T-cell (primary cell): ENCODE measurements at places on chromosomes 5 and 9.
A peak's percentile ranks its signal among the peaks of the same experiment; 100 is the strongest.

GRCh38 chr5:153717287-153717686 is 226.8 kb downstream of the GRIA1 start:
- DNase-seq: no peak

DNA sequence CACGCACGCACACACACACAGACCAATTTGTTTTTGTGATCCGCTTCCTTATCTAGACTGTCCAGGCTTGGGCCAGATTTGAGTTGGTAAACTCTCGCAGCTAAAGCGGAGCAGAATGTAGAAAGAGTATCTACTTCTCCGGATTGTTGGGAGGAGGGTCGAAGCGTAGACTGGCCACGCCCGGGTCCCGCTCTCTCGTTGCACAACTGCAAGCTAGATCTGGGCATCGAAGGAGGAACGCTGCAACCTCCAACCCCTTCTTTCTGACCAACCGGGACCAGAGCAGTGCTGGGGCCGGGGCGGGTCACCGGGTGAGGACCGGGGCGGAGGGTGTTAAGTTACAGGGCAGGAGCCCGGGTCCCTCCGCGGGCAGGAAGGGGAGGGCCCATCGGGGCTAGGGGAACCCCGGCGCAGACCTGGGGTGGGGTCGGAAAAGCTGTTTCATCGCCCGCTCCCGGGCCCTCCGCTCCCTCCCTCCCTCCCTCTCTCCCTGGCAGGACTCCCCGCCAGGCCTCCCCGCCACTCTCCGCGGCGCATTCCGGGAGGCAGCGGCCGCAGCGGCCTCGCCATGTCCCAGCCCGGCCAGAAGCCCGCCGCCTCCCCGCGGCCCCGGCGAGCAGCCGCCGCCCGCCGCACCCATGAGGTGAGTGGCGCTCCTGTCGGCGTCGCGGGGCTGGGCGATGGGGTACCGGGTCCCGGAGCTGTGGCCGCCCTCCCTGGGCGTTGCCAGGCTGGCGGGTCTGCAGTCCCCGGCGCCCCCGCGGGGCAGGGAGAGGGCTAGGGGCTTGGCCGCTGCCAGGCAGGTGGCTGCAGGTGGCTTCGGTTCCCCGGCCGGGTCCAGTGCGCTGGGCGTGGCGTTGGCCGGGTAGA is at the start of gene CAST:
Gene CAST, plus strand, starts transcription at position 522 of the 870 bp plus-strand sequence. Its CDS starts 47 bp downstream, at position 569.
- DNase-seq: peak; percentile 80

DNA sequence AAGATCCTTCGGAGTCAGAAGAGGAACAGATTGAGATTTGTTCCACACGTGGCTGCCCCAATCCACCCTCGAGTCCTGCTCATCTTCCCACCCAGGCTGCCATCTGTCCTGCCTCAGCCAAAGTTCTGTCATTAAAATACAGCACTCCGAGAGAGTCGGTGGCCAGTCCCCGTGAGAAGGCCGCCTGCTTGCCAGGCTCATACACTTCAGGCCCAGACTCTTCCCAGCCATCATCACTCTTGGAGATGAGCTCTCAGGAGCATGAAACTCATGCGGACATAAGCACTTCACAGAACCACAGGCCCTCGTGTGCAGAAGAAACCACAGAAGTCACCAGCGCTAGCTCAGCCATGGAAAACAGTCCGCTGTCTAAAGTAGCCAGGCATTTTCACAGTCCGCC is 85.9 kb downstream of the GOLPH3 start:
- DNase-seq: no peak

DNA sequence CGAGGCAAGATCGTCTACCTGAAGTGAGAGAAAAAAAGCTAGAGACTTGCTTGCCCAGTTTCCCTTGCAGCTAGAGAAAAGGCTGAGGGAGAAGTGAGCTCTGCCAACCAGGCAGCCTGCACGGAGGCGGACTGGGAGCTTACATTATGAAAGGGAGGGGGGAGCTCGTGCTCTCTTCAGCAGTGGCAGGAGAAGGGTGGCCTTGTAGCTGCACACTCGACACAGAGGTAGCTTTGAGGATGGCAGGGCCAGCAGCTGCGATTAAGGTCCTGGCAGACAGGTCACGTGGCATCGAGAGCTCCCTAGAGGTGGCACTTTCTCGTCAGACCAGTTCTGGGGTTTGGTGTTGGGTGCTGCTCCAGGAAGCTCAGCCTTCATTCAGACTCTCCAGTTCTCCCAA is 26.7 kb downstream of the APBA1 start:
- DNase-seq: no peak

GRCh38 chr9:20280330-20280729 is 342.0 kb downstream of the MLLT3 start:
- no peak for DNase-seq

DNA sequence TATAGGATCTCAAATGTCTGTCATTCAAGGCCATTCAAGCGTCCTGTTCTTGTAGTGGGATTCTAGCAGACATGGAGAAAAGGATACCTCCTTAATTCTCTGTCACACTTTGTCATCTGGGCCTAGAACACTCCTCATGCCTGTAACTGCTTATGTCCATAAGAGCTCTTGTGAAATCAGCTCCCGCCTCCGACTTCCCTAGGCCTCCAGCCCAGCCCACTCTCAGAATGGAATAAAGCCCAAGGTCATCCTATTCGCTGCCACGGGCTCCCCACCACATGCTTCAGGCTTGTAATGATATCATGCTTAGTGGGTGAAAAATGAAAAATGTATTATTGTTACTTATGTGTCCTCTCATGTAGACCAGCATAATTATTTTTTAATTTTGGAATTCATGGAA is 632.5 kb downstream of the ISL1 start:
- DNase-seq: no peak

- no peak for DNase-seq
These were observed 491.1 kb downstream of the KIF4B start for GRCh38 chr5:155504606-155505005.

DNA sequence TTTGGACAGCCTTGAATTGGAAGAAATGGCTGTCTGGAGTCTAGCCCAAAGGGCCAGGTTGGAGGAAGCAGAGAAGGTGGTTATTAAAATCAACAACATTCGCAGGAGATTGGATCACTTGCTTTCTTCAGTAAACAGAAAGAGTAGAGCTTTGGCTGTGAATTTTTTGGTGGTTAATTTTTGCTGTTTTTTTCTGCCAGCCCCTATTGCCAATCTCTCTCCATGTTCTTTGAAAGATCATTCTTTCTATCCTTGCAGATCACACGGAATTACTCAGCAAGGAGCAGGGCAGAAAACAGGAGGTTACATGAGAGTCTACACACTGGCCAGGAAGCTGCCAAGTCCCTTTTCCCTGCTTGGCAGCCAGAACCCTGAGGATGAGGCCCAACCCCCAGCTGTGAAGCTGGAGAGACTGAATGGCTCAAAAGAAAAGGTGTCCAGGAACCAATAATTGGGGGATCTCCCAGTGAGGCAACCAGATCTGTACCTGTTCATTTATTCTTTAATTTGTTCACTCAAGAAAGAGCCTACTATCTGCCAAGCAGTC is 13.0 kb downstream of the GLRX start:
- no peak for DNase-seq

- no peak for DNase-seq
These were observed 93.9 kb downstream of the SLC25A46 start for GRCh38 chr5:110832683-110833082.

DNA sequence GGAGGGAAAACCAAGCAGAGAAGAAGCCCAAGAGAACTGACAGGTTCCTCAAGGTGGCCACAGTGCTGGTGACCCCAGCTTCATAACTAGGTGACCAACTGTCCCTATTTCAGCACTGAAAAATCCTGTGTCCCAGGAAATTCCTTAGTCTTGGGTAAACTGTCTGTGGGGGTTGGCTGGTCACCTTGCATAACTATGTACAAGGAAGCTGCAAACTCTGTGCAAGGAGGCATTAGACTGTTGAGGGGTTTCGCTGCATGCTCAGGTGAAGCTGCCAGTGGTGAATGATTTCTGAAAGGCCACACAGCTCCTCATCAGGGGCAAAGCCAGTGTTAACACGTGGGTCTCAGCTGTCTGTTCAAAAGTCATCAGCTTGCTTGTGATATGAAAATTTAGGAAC is 36.9 kb downstream of the PCSK5 start:
- no peak for DNase-seq

DNA sequence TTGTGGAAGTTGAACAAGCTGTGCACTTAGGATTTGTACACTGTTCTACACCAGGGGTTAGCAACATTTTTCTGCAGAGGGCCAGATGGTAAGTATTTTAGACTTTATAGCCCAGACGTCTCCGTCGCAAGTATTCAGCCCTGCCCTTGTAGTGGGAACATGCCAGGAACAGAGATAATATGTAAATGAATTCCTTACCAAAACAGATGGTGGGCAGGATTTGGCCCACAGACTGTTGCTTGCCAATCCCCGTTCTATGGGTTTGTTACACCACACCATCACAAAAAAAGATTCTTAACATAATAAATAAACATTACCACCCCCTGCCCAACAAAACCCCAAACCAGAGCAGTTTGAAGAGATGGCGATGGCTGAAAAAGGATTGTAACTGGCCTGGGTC is 74.3 kb downstream of the AMBP start:
- DNase-seq: no peak

DNA sequence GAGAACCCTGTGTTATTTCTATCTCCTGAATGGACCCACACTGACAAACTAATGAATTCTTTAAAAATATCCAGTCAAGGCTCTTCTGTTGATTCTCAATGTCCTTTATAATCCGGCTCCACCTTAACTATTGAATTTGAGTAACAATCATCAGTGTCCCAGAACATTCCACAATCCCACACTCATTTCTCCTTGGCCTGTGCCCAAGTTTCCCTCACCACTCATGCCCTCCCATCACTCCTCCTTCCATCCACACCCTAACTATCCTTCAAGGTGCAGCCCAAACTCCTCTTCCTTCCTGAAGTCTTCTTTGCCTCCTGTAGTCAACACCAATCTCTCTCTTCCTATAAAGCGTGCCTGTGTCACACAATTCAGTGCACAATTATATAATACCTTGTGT is 106.1 kb downstream of the NUDT12 start:
- no peak for DNase-seq

DNA sequence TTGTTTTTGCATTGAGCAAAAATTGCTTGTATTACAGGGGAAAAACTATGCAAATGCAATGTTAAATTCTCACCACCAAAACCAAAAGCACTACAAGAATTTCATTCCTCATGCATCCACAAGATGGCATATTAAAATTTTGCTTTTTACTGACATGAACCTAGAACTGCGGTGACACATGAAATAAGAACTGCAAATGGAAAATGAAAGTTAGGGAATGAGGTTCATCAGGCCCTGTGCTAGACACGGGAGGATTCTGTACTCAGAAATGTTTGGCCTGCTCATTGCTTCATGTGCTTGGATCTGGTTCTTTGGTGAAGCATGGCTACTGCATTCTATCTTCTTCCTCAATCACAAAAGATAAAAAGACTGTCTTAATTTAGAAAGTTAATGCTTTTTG is 9.1 kb upstream of the RFK start:
- DNase-seq: peak; percentile 4

DNA sequence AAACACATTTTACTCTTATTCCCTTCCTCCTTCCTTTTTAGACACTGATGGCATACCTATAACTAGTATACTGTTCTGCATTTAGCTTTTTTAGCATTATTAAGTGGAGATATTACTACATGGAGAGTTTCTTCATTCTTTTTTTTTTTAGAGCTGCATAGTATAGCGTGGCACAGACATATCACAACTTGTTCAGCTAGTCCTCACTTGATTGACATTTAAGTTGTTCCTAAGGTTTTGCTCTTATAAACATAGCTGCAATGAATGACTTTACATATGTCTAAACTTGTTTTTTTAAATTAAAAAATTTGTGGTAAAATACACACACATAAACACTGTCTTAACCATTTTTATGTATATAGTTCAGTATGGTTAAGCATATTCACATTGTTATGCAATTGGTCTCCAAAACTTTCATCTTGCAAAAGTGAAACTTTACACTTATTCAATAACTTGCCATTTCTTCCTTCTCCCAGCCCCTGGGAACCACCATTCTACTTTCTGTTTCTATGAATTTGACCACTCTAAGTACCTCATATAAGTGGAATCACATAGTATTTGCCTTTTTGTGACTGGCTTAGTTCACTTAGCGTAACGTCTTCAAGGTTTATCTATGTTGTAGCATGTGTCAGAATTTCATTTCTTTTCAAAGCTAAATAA is 48.7 kb downstream of the ANKDD1B start:
- DNase-seq: no peak

- DNase-seq: no peak
These were observed 3.7 kb upstream of the COL5A1 start for GRCh38 chr9:134637696-134638501.

- DNase-seq: no peak
These were observed 13.9 kb downstream of the IPPK start for GRCh38 chr9:92655896-92656536.

DNA sequence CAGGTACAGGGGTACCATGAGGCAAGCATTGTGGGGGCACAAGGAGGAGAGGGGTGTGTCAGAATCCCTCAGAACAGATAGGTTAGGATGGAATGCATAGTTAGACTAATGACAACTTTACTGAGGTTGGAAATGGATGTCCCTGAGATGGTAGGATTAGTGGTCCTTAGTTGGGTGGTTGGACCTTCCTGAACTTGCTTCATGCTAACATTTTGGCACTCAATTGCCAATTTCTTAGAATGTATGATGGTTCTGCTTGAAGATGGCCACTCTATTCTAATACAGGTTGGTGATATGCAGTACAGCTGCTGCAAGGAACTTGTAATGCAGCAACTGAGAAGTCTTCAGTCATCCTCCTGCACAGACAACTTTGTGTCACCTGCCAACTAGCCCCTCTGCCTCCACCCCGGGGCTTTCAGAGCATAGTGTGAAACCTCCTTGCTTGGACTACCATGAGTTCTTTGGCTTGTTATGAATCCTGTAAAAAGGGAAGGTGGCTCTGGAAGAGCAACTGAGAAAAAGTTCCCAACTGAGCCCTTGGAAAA is 5.4 kb downstream of the CCNI2 start:
- DNase-seq: no peak

DNA sequence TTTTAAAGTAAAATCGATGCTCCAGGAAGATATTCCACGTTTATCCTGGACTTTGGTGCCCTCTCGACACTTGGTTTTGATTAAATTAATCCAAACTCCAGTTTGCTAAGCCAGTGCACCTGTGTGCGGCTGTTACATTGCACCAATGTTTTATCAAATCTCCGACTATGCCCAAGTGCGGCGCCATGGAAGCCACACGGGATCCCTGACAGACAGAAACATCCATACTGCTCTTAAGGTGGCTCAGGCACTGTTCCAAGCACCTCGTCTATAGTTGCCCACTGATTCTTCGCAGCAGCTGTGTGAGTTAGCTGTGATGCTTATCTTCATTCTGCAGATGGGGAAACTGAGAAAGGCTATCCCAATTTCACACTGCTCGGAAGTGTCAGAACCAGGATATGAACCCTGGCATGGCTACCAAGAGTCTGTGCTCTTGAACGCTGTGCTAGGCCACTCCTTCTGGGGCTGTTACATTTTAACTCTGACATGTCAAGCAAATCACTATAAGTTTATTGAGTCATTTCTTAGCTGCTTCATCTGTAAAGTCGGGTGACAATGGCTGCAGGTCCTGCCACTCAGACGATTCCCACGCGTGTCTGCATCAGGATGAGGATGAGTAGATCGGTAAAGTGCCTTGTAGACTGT is 113.0 kb downstream of the ADAMTS2 start:
- no peak for DNase-seq

GRCh38 chr9:99778836-99779235 is 42.8 kb upstream of the NR4A3 start:
- DNase-seq: no peak

GRCh38 chr9:91775011-91775707 is 174.9 kb downstream of the ROR2 start:
- DNase-seq: peak; percentile 24
